NCI-H1105 treated with DMSO at 0.1 percent for 48 hours (cell line): ENCODE measurements at places on chromosomes 7 and 10.

GRCh38 chr7:142612237-142612881 lies 136.9 kb upstream of the PRSS1 start:
- DNase-seq, result no peak

DNA sequence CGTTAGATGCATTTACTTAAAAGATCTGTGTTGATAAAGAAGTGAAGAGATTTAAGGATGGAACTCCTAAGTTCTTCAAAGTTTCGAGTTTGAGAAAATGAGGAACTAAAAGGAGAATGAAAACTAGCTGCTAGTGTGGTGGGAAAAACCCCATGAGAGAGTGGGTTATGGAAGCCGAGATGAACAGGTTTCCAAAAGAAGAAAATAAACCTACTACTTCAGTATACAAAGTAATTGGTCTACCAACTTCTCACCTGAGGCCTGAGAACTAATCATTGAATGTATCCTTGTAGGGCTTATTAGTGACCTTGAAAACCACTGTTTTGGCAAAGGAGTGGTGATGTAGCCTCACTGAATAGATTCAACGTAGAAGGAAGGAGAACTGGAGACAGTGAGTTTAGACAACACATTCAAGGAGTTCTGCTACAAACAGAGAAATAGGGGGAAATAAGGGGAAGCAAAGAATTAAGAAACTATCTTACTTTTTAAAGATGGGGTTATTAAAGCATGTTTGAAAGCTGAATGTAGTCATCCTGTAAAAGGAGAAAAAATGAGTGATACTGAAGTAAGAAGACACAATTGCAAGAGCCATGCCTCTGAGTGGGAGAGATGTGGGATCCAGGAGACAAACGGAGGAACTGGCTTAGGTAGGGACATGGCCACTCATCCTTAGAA lies 50.8 kb downstream of the CH25H start:
- no peak for DNase-seq

GRCh38 chr10:3750854-3751253 lies 34.2 kb downstream of the KLF6 start:
- no peak for DNase-seq

- no peak for DNase-seq
Measured at GRCh38 chr7:127447326-127447945, 54.9 kb upstream of the ZNF800 start.

- no peak for DNase-seq
Measured at GRCh38 chr10:71127773-71128172, 84.6 kb upstream of the UNC5B start.
